Thyroid gland (tissue), 4 donors: ENCODE measurements at places on chromosomes 7 and 10.

- DNase-seq = peak; percentile 35
Measured at GRCh38 chr10:25682203-25682851, 251.7 kb upstream of the MYO3A start.

- peak; percentile 65 for DNase-seq
Measured at GRCh38 chr7:12715372-12716133, 28.1 kb downstream of the ARL4A start.

DNA sequence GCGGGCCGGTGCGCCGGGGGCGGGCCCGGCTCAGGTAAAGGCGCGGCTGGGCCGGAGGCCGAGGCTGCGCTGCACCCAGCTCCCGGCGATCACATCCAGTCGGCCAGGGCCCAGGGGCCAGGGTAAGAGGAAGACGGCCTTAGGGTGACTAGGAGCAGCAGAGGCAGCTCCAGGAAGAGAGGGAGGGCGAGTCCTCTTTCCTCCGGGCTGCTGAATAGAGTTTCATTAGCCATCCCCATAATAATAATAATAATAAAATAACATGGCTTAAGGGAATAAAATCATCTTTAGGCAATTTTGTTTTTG is 44.8 kb upstream of the CDK1 start:
- peak; percentile 76 for DNase-seq

DNA sequence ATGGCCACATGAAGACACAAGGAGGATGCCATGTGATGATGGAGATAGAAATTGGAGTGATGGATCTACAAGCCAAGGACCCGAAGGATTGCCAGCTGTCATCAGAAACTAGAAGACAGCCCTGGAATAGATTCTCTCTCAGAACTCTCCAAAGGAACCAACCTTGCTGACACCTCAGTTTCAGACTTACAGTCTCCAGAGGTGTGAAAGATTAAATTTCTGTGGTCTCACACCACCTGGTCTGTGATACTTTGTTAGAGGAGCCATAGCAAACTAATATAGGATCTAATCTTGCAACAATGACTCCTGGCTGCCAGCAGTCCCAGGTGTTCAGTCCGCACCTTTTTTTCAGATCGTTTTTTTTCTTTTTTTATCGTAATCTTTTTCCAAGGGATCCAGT is 647.3 kb upstream of the GHITM start:
- DNase-seq = no peak

- DNase-seq = no peak
Measured at GRCh38 chr7:92815412-92815811, 21.0 kb downstream of the CDK6 start.

- no peak for DNase-seq
Measured at GRCh38 chr7:87452279-87452678, 23.2 kb downstream of the ABCB4 start.

GRCh38 chr10:62710182-62710581 is 94.3 kb upstream of the ADO start:
- DNase-seq = no peak

DNA sequence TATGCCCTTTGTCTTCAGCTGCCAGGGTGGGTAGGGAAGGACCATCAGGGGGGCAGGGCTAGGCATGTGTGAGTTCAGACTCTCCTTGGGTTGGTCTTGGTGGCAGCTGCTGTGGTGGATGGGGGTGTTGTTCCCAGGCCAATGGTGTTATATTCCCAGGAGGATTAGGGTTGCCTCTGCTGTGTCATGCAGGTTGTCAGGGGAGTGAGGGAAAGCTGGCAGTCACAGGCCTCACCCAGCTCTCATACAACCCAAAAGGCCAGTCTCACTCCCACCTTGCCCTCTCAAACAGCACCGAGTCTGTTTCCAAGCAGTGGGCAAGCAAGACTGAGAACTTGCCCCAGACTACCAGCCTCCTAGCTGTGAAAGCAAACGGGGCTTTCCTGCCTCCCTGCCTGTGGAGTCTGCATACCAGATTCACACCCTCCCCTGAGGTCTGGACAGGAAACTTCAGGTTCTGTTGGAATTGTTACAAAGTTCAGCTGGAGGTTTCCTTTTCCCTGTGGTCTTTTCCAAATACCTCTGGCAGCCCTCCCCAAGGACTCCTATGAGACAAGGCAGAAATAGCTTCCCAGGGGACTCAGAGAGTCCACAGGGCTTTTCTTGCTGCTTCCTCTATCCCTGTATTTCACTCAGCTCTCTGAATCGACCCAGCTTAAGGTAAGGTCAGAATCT is 1.4 kb downstream of the HYAL4 start:
- DNase-seq = no peak

DNA sequence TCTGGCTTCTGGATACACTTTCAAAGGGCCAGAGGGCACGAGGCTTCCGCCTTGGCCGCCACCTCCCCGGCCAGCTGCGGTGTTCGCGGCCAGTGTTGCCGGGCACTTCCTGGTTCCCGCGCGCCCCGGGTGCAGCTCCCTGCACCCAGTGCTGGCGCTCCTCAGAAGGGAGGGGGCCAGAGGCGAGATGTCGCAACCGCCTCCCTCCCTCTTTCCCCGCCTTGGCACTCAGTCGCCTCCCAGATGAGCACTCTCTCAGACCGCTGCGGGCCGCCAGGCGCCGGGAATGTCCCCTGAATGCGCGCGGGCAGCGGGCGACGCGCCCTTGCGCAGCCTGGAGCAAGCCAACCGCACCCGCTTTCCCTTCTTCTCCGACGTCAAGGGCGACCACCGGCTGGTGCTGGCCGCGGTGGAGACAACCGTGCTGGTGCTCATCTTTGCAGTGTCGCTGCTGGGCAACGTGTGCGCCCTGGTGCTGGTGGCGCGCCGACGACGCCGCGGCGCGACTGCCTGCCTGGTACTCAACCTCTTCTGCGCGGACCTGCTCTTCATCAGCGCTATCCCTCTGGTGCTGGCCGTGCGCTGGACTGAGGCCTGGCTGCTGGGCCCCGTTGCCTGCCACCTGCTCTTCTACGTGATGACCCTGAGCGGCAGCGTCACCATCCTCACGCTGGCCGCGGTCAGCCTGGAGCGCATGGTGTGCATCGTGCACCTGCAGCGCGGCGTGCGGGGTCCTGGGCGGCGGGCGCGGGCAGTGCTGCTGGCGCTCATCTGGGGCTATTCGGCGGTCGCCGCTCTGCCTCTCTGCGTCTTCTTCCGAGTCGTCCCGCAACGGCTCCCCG is at the start of gene FFAR4:
FFAR4 (plus strand) TSS at position 231 of the 842 bp plus-strand sequence; CDS start at position 287, 56 bp downstream.
- DNase-seq = peak; percentile 4

GRCh38 chr10:119973281-119973680 is 80.8 kb downstream of the SEC23IP start:
- DNase-seq = no peak

DNA sequence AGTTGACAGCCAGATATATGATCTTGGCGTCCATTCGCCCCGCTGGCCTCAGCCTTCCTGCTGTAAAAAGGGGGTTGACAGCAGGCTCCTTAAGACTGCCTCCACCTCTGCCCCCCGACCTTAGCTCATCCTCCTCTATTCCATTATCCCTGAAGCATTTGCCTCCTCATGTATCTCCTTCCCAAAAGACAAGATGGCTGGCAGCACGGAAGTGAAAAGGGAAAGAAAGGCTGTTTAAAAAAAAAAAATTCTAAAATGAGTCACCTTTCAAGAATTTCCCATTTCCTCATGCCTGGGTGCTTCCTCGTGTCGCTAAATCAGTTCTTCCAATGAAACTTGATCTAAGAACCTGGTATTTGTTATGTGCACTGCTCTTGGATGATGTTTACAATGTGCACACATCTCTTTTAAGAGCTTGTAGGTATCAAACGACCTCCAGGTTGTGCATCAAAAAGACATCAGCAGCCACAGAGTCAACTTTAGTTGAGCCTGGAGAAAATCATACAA is 1.7 kb downstream of the SCRN1 start:
- no peak for DNase-seq

GRCh38 chr7:106205621-106206222 is 79.1 kb downstream of the NAMPT start:
- no peak for DNase-seq

DNA sequence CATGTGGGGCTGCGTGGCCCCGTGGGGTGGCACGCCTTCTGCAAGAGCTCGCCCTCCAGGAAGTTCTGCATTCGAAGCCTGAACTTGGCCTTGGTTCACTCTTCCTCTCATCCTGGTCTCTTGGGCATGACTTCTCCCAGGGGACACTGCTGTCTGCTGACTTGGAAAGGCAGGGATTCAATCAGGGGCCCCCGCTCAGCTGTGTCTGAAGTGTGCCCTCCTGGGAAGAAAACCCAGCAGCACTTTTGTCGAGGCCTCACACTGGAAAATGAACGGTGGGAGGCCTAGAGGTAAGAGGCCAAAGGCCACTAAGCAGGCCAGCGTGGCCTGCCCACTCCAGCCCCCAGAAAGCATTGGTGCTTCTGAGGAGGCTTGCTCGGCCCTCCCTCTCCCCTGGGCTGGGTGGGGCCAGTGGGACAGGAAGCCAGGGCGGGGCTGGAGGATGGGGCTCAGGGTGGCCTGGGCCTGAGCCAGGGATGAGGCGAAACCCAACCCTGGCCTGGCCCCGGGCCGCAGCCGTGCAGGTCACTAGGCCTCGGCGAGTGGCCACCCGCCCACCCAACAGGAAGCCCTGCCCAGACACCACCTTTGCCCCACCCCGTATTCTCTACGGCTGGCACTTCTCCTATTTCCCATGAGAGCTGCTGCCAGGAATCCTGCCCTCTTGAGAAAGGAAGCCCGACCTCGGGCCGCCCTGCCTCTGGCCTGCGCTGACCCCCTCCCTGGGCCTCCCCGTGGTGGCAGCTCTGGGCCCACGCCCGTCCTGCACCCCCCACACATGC is 81.1 kb downstream of the ZMIZ1 start:
- peak; percentile 82 for DNase-seq

DNA sequence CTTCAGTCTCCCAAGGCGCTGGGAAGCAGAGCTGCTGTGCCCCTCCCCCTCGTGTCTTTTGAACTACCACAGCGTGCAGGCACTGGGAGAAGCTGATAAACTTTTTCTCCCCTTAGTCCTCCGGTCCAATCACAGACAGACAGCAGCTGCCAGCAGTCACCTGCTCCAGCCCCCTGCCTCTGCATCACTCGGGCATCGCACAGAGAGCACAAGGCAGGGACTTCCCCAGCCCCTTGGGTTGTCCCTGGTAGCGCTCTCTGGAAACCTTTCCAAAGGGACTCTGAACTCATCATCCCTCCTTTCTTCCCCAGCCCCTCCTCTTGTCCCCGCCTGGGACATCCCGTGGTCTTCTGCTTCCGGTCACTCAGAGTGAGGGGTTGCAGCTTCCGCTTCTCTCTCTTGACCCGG is 1.4 kb upstream of the NEUROG3 start:
- no peak for DNase-seq

GRCh38 chr7:159098811-159099655 is 45.6 kb downstream of the VIPR2 start:
- no peak for DNase-seq

DNA sequence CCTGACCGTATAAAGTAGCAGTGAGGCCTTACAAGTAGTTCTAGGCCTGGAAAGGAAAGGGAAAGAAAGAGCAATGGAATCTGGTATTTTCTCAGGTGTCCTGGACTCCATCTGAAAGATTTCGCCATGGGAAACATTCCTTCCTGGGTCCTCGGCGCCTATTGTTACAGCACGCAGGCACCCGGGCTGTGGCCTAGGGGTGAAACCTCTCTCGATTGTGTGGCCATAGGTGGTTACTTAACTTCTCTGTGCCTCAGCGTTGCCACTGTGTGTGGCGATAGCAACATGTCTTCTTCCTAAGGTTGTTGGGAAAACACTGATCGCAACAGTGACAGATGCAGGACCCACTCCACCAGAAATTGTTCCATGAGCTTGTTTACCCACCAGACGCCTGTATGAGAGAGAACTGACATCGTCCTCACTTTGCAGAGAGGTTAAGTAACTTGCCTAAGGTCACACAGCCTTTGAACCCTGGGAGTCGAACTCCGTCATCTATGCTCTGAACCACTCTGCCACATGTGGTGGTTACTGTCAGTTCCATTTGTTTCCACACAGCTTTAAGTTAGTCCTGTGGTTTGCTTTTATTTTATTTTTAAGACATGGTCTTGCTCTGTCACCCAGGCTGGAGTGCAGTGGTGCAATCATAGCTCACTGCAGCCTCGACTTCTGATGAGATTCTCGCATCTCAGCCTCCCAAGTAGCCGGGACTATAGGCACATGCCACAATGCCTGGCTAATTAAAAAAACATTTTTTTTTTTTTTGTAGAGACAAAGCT is 73.4 kb downstream of the LHPP start:
- no peak for DNase-seq

GRCh38 chr7:110065121-110065520 is 1025.8 kb upstream of the LRRN3 start:
- DNase-seq = no peak

DNA sequence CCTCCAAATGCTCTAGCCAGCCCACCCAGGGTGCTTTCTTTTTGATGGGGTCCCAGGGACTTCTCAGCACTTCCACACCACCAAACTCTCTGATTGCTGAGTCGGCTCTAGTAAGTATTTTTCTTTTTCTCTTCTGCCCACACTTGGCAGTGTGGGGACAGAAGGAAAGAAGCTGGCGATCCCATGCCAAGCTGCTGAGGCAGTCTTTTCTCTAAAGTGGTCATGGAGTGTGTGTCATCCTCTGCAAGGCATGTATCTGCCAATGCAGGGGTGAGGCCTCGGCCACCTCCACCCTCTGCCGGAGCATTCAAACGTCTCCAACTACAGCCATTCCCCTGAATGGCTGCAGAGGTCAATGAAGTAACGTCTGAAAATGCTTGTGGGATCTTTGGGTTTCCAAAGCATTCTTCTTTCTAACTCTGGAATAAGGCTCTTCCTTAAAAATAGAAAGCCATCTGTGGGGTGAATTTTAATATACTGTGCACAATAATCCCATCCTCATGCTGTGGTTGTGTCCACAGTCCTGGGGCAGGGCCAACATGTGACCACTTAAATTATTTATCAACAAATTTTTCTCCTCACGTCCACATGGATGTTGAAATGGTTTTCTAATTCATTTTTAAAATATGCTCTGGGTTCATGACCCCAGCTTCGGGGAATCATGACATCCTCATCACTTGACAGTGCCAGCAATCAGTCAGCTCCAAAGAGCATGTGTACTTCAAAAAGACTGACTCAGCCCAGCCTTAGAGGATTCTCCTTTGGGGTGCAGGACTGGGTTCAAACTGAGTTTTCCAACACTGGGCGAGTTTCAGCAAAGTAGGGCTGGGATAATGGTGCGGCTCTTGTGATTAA is 171.3 kb upstream of the ITGB1 start:
- no peak for DNase-seq

DNA sequence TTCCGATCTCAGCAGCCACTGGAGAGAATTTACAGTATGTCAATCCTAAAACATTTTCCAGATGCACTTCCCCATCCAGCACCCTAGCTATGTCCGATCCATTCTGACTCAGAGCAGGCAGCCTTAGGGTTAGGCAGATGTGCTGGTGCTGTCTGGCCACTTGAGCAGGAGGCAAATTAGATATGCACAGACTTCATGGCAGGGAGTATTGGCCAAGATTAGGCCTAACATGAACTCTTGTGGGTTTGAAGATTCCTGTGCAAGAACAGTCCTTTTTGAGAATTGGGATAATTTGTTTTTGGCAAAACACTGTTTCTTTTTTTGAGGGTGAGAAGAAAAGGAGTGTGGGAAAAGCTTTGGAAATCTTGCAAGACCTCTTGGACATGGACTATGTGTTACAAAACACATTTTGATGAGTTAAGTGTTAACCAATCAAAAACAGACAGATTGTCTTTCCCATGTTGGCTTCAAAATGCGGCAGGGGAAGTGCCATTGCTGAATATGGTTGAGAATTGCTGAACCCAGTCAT is 218.6 kb upstream of the INHBA start:
- no peak for DNase-seq
